ENCODE measurements at places on chromosomes 7 and 10.

- no peak for DNase-seq
Observed at GRCh38 chr10:45180507-45180906, 134.9 kb downstream of the OR13A1 start.

DNA sequence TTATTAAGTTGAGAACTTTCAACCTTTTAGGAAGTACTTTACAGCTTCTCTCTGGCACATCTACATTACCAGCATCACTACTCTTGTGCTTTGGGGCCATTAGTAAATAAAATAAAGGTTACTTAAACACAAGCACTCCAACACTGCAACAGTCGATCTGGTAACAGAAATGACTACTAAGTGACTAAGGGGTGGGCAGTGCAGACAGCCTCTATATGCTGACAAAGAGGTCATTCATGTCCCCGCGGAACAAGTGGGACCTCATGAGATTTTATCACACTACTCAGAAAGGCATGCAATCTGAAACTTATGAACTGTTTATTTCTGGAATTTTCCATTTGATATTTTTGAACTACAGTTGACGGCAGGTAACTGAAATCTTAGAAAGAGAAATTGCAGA lies 111.3 kb upstream of the DNAJB12 start:
- peak; percentile 64 for DNase-seq

DNA sequence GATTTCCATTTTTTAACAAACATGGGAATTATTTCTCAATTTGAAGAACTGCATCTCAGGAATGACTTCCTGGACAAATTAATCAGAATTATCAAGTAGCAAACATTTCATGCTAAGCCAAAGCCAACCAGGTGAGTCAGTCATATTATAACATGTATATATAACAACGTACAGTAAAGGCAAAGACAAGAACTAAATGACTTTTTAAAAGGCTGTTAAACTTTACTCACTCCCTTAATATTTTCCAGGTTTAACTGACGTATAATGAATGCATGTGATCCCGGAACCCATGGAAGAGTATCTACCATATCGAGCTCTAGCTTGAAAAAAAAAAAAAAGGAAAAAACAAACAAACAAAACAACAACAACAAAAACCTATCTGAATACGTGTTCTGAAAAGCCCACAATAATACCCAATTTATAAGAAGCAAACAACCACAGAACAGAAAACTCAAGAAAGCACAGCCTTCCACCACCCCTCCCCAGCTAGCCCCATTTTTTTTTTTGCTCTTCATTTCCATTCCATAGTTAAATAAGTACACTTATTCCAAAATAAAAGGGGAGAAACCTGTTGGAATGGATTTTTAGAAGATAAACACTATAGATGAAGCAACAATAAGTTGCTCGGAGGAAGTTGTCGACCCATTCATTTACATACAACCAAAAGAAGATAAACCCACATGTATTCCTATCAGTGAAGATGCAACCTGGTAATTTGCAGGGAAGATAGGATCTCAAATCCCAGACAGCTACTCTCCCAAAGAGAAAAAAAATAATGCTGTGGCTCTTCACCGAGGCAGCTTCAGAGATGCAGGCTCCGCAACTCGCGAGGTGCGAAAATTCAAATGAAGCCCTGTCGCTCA lies 537 bp downstream of the NAPEPLD start:
- DNase-seq, result no peak

DNA sequence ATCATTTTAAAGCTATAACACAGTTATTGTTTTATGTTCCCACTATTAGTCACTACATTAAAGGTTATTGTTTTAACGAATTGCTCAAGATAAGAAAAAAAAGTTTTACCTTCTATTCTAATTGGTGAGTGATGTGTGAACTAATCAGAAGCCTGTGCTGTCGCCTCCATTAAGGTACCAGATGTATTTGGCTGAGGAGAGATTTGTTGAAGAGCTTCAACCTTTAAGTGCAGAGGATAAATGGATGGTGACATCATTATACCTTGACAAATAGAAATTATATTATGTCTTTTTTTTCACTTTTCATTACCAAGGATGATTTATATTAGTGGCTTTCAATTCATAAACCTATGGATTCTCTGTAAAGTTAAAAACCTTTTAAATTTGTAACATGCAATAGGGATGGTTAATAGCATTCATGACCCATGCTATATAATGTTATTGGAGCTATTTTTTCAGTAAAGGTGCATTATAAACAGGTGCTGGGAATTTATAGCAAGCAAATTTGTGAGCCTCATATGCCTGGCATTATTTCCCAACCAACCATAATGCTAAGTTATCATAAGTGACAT lies 97.0 kb upstream of the NPVF start:
- DNase-seq, result no peak

DNA sequence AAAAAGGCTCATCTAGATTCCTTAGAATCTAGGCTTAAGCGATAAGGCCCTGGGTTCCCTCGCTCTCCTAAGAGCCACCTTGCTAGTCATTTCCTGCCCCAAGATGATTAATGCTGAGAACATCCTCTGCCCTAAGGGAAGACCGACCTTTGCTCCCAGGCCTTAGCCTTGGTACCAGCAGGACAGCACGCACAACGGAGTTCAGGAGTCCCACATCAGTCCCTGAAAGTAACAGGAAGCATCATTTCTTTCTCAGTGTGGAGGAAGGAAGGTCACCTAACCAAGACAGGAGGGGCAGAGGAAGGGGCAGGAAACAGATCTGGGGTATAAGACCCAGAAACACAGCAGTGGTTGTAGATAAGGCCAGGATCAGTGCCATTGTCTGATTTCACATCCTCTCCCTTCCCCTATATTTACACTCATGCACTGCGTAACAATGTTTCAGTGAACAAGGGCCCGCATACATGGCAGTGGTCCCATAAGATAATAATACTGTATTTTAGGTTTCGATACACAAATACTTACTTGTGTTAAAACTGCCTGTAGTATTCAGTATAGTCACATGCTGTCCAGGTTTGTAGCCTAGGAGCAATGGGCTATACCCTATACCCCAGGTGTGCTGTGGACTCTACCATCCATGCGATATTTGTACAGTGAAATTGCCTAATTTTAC lies 8.1 kb upstream of the FAM107B start:
- DNase-seq, result no peak

All from COLO829 (cell line).